ENCODE measurements at places on chromosomes 7 and 10.

DNA sequence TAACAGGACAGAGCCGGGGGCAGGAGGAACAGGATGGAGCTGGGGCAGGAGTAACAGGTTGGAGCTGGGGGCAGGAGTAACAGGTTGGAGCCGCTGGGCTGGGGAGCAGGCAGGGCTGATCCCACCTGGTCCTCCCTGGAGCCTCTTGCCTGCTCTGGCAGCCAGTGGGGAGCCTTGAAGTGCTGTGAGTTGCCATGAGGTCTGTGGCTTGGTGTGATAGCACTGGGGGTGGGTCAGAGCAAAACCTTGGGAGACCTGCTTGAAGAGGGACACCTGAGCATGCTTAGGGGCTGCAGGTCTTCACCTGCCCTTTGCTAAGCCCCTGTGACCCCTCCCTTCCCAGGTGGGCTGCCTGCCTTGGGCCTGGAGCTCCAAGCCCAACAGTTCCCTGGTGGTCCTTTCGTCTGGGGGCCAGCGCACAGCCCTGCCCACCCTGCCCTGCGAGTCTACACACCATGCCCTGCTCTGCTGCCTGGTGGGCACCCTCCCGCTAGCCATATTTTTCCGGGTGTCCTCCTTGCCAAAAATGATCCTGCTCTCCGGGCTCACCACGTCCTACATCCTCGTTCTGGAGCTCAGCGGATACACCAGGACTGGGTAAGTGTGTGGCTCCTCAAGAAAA lies 111.6 kb downstream of the ADCY1 start:
- DNase-seq: no peak

GRCh38 chr10:26486990-26487850 lies 49.1 kb downstream of the APBB1IP start:
- DNase-seq: no peak

- DNase-seq: no peak
Measured at GRCh38 chr7:146423446-146423845, 306.8 kb downstream of the CNTNAP2 start.

GRCh38 chr10:79239275-79239779 lies 107.9 kb upstream of the PPIF start:
- no peak for DNase-seq

- DNase-seq: no peak
Measured at GRCh38 chr10:43224321-43224720, 42.5 kb downstream of the RASGEF1A start.

GRCh38 chr10:43110338-43111071 lies 27.7 kb upstream of the CSGALNACT2 start:
- no peak for DNase-seq

DNA sequence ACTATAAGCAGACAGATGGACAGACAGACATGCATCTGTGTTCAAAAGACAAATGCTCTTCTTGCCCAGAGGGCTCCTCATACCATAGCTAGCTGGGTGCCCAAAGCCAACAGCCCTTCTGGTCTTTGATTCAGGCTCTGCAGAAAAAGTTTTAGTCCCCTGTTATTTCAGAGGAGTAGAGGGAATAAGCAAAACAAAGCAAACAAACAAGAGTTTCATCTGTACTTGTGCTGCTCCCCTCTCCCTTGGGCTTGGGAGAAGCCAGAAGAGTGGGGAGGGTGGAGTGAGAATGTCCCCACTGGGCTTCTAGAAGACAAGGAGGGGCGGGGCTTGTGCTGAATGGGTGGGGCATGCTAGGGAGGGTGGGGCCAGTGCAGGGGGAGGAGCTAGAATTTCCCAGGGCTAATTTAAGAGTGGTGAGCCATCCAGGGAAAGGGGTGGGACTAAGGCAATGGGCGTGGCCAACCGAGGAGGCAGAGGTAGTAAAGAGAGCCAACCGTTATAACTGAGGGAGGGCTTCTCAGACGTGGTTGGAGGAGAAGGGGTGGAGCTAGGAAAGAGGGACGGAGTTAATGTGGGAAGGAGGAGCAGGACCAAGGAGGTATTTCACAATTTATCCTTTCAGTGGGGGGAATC lies 101.2 kb upstream of the MGMT start:
- no peak for DNase-seq

GRCh38 chr7:22896917-22897316 lies 74.3 kb upstream of the TOMM7 start:
- no peak for DNase-seq

DNA sequence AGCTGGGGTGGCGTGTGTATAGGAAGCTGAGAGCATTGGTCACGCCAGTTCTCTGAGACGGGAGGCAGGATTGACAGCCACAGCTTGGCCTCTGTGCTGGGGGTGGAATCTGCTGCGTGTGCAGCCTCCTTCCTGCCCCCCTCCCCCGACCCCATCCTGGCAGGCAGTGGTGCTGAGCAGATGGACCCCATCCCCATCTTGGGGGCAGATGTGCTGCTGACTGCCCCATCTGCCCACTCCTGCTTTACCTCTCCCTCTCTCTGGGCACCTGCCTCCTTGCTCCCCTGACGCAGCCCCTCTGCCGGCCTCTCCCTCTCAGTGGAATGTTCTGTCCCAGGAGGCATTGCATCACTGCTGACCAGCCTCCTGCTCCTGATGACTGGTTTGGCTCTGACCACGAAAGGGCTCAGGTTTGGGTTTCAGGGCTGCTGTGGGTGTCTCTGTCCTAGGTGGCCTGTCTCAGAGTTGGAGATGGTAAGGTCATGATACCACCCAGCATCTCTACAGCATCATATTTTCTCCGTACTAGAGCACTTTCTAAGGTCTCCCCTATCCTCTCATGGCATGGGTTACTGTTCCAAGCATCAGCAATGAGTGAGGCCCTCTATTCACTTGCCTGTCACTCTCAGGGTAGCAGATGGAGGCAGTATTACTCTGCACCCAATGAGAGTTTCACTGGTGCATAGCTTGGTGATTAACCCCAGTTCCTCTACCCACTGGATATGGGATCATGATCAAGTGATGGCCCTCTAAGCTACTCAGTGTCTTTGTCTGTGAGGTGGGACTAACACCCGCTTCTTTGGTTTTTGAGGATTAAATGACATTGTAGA lies 81.9 kb downstream of the RBM20 start:
- DNase-seq: no peak

DNA sequence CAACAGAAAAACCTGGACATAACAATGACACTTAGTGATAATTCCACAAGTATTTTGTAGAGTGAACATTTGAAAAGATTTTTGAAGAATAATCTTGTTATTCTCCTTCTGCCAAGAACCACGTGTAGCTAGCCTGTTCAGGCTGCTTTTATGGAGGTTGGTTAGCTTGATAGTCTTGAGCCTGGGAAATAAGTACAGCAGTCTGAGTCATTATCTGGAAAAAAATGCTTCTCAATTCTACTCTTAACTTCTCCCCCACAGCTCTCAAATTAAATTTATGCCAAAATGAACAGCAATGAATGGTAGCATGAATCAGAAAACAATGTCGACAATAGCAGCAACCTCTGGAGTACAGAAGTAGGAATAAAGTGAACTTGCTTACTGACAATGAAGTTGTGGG lies 63.2 kb downstream of the GPR37 start:
- no peak for DNase-seq

DNA sequence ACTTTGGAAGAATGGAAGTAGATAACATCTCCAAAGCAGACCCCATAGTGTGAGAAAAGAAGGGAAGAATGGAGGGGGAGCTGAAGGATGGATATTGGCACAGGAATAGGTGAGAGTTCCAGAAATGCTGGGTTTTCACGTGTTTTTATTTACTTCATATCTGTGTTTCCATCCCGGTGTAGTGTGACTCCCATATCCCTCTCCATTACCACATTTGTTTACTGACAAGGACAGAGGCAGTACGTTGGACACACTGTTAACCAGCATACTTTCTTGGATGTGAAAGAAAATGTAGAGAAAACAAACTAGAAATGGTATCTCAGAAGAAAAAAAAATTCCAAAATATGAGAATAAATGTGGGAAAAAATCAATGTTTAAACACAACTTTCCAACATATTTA lies 124.4 kb upstream of the PFKP start:
- DNase-seq: no peak

- DNase-seq: peak; percentile 65
Measured at GRCh38 chr10:119207366-119207666, at the start of gene GRK5. Gene GRK5 (plus strand): TSS chr10:119207571. CDS start chr10:119207918, 347 bp downstream.

- DNase-seq: no peak
Measured at GRCh38 chr10:124008187-124008586, 85.2 kb downstream of the CHST15 start.

DNA sequence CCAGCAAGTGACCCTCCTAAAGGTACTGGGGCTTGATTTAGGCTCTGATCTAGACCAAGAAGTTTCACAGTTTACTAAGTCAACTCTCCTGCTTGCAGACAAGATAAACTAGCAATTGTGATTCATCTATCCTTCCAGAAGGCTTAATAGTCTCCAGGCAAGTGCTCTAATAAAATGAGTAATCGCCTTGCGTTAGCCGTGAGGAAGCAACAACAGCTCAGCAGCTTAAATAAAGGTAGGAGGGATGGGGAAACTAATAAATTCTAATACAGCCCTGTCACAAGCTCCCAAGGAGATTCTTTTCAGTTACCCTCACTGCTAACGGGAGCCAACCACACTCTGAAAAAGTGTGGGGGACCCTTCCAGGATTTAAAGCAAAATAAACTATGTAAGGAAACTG lies 48.4 kb downstream of the FRMD4A start:
- no peak for DNase-seq

DNA sequence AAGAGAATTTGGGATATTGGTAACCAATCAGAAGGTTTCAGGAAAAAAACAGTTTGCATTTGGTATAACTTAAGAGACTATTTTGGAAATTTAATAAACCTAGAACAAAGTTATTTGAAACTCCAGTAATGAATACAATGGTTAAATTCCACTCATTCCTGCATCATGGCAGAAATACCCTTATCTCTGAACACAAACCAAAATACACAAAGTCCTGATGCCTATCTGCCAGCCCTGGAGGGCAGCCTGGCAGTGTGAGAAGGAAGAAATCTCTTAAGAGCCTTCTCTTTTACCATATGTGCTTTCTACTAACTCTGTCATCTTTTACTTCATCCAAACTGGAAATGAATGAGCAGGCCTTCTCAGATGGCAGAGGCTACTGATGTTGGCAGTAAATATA lies 147.1 kb upstream of the LYZL1 start:
- no peak for DNase-seq
